ENCODE measurements at places on chromosomes 16 and 17.

DNA sequence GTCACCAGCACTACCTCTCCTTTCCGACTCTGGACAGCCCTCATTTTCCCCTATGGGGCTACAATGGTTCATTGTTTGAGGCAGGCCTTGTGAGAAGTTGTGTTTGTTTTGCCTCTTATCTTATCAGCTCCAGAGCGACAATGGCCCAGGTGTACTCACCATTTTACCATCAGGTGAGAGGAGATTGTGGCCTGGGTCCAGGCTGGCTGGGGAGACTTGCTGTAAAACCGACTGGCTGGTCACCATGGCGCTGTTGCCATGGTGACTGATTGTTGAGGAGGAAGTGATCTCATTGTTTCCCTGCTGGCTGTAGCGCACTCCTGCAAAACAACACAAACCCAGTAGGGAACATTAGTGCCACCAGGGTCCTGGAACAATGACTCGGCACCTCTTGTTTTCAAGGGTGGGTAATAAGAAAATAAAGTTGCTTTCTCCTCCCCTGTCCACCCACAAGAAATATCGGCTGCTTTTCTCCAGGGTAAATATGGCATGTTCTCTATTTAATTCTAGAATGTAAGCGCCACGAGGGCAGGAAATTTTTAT lies 34.4 kb downstream of the HNF1B start:
- no peak for DNase-seq

GRCh38 chr16:30725418-30725792 lies 22.8 kb upstream of the PHKG2 start:
- no peak for DNase-seq

DNA sequence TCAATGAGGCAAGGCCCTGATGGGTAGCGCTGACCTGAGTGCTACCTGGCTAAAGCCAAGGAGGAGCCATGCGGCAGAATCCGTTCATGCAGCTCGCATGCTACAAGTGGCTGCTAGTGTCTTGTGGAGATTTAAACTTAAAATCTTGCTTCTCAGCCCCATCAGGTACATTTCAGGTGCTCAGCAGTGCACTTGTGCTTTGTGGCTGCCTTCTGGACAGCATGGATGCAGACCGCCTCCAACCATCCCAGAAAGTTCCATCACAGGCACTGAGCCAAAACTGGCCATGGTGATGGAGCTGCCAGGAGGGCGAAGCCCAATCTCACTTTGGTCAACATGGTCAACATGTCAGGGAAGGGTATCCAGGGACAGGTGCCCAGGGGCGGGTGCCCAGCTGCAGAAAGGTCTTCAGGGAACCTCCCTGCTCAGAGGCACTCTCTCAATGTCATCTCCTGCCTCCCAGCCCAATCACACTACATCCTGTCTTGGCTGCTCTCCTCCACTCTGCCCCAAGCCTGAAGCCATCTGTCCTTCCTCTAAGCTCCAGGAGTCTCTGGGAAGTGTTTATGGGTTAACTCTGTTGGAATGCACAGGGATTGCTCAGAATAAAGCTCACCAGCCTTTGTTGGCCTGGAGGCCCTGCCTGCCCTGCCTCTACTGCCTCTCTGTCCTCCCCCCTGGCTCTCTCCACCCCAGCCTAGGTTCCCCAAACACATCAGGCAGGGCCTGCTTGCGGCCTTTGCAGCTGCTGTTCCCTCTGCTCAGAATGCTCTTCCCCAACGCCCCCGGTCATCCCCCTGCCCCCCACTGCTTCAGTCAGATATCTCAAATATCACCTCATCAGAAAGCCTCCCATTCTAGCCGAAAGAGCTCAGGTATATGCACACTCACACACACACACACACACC lies 18.3 kb upstream of the TNFRSF13B start:
- DNase-seq = no peak

GRCh38 chr16:3190949-3191353 lies 2.9 kb downstream of the OR1F1 start:
- no peak for DNase-seq

DNA sequence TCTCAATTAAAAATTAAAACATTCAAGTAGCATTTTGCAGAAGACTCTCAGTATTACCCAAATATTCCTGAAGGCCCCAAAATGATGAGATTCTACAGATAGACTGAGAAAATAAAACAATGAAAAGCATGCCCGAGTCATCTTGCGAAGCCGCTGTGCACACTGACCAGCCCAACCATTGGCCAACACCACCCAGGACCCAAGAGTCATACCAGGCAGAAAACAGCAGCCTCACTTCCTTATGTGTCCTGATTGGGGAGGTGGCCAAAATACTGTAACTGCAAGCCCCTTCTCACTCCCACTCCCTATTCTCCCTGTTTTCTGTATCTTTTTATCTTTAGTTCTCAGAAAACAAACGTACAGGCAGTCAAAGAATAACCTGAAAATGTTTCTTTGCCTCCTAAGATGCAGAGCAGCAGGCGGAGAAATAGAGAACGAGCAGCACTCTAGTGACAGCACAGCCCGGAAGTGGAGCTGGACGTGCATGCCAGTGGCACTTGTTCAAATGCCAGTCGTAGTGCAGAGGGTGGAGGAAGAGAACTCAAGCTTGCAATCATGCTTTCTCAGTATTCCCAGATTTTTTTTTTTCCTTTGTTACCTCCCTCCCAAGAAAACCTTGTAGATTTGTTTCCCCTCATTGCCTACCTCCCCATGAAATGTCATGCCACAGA lies 182.3 kb upstream of the SOX9 start:
- DNase-seq = peak; percentile 28

GRCh38 chr16:57981636-57982035 lies 10.7 kb upstream of the CNGB1 start:
- no peak for DNase-seq

DNA sequence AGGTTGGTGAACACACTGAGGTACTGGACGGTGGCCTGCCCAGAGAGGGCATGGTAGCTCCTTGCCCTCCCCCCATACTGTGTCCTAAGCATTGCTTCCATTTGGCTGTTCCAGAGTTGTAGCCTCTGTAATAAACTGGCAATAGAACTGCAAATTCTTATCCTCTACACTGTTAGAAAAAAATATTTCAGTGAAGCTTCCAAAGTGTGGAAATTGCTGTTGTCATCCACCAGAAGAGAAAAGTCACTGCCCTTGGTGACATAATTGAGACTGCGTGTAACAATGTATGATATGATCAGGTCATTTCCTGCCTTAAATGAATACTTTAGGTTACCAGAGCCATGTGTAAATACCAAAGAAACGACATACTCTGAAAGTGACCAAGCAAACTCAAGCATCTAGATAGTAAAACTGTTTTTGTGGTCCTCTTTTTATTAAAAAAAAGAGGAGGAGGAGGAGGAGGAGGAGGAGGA lies 65.9 kb downstream of the CEP95 start:
- no peak for DNase-seq

- no peak for DNase-seq
Measured at GRCh38 chr17:36934144-36934691, 3.1 kb upstream of the LHX1 start.

GRCh38 chr16:1575578-1575977 lies 36.3 kb downstream of the IFT140 start:
- no peak for DNase-seq

- no peak for DNase-seq
Measured at GRCh38 chr17:75592348-75593020, 4.9 kb downstream of the MYO15B start.

- DNase-seq = peak; percentile 82
Measured at GRCh38 chr16:592518-593306, 2.8 kb downstream of the RAB40C start.

DNA sequence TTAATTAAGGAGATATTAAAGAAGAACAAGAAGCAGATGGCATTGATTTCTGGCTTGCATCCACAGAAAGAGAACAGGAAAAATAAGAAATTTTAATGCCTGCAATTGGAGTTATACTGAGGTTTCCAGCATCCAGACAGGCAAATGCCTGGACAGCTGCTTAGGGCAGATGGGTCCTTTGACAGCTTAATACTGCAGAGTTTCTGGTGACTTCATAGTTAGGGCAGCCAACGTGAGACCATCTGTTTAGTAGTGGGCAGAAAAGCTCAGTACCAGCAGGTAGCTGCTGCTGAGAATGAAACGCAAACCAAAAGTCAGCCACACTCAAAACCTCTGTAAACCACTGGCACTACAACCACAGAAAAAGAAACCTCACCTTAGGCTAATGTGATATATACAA lies 109.8 kb downstream of the CDK5R1 start:
- no peak for DNase-seq

DNA sequence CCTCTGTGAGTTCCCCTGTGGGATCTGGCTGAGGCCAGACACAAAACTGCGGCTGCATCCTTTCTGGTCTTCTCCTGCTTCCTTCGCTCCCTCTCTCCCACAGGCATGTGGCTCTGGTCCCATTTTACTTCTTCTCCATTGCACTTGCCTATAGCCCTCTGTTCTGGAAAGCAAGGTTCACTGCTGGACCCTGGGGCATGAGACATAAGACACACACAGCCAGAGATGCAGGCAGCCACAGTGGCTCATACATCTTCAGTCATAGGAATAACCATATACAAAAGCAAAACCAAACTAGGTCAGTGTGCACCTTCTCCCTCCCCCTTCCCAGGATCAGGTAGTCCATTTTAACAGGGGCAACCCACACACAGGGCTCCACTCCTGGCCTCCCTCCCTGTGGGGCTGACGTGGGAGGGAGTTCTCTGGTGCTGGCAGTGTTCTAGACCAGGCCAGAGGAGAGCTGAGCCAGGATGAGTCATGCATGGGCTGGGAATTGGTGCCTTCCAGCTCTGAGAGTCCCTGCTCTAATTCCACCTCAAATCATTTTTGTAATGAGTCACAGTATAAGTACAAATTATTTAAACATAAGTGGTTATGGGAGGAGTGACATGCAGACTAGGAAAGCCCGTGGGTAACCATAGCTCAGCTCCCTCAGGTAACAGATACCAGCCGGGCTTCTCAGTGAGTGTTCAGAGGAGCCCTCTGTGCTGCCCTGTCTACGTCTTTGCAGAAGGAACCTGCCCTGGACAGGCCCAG lies 58.0 kb downstream of the ASIC2 start:
- no peak for DNase-seq

DNA sequence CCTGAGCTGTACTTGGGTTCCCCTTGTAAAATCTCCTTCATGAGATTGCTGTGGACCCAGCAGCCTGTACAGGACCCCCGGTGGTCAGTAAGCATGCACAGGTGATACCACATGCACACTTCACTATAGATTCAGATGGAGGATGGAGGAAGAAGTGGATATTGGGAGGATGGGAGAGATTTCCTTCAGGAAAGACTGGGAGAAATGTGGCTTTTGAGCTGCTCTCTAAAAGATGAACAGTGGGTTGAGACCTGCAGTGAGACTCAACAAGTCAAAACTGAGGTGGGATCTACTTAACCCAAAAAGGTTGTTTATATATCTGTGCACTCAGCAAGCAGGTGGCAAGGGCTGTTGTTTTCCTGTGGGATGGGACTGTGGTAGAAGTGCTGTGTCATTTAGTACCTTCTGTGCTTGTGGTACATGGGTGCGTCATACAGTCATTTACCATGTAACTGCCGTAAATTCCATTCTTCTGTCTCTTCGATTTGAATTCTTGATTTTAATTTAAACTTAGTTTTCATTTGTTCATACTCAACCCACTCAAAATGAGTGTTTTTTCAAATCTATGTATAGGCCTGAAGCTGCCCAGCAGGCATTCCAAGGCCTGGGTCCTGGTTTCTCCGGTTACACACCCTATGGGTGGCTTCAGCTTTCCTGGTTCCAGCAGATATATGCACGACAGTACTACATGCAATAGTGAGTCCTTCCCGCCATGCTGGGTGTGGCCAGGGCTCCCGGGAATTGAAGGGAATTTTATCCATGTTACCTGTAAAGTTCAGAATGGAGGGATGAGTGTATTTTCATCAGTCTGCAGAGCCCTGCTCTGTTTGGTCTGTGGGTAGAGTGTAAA lies 6.9 kb downstream of the HERPUD1 start:
- DNase-seq = no peak

DNA sequence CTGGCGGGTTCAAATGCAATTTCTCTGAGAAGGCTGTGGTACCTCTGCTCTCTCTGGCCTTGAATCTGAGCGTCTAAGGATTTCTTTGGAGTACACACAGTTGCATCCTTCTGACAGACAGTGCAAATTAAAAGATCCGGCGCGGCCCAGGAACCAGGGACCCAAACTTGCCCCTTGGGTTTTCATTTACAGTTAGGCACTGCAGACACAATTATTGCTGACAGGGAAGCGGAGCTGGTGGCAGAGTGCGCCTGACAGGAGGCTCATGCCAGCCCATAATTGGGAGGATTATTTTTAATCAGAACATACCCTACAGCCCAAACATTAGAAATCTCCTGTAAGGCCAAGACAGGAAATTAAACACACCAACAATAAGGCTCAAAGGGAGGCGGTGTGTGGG lies 1023.4 kb upstream of the RBFOX1 start:
- no peak for DNase-seq

DNA sequence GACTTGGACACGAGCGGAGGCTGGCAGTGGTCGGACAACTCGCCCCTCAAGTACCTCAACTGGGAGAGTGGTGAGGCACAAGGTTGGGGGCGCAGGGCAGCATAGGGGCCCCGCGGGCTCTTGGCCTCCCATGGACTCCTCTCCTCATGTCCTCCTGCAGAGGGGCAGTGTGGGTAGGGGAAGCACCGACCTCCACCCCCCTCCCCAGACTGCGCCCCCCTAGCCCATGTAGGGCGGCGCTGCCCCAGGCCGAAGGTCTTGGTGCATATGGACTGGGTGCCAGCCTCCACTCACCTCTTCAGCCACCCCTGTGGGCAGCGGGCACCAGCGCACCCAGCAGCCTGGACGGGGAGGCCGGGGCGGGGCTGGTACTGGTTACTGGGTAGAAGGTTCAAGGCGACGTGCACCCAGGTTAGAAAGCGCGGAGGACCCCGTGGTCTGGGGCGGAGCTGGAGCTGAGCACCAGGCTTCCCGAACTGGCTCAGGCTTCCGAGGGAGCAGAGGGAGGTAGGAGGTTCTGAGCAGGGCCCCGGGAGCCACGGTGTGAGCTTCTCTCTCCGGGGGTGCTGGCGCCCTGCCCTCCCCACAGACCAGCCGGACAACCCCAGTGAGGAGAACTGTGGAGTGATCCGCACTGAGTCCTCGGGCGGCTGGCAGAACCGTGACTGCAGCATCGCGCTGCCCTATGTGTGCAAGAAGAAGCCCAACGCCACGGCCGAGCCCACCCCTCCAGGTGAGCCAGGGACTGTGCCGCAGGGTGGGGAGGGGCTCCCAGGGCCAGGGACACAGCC lies 39.5 kb downstream of the MRC2 start:
- DNase-seq = no peak

DNA sequence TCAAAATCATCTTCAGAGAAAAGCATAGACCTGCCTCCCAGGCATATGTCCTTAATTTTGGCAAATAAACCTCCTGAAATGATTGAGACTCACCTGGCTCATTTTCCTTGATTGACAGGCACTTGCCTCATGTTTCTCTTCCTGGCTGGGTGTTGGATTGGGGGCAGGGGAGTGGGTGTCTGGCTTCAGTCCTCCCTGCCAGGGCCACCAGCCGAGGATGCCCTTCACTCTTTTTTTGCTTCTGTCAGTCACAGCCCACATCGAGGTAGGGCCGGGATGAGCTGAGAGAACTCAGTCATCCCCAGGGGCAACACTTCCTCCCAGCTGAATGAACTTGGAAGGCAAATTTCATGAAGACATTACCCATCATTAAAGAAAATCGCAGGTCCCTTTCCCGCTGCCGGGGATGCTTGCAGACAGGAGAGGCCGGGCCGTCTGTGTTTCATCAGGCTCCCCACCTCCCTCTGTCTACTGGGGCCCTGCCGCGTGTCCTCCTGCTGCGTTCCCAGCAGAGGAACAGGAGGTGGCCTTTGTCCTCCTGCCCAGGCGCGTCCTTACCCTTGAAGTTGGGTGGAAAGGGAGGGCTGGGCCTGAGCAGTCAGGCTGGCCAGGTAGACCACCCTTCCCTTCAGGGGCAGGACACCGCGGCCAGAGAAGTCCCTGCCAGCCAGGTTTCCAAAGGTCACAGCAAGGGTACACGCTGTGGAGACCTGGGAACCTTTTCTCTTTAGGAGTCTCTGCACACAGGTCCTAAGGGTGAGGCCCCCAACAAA lies 11.2 kb upstream of the DNAH17 start:
- DNase-seq = no peak

Data from upper lobe of left lung (tissue), 6 donors.